Common myeloid progenitor, CD34-positive (primary cell): ENCODE measurements at places on chromosomes 2 and 18.
A peak's percentile ranks its signal among the peaks of the same experiment; 100 is the strongest.

DNA sequence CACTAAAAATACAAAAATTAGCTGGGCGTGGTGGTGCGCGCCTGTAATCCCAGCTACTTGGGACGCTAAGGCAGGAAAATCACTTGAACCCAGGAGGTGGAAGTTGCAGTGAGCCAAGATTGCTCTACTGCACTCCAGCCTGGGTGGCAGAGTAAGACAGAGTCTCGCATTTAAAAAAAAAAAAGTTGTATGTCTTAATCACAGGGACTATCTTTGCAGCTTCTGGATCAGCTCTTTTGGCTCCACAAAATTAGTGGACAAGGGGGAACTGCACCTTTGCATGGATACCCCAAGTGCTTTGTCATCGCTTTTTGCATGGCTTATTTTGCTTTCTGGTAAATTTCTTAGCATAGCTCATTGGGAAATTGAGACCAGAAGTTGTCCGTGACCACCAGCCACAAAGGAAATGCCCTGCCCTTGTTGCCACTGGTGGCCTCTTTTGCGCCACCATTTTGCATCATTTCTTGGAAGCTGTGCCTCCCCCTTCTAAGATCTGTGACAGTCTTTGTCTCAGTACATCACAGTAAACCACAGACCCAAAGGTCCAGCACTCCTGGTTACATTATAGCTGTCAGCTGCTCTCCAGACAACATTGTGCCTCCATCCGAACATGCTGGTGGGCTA, 43.9 kb upstream of the PCBP1 start:
- peak; percentile 60 for DNase-seq
- no peaks in the 10 kb centered on the region for H3K27me3 ChIP-seq
- peak overlapping the region; percentile 49 for H3K4me3 ChIP-seq
- H3K27ac ChIP-seq = no peak overlapping the region

DNA sequence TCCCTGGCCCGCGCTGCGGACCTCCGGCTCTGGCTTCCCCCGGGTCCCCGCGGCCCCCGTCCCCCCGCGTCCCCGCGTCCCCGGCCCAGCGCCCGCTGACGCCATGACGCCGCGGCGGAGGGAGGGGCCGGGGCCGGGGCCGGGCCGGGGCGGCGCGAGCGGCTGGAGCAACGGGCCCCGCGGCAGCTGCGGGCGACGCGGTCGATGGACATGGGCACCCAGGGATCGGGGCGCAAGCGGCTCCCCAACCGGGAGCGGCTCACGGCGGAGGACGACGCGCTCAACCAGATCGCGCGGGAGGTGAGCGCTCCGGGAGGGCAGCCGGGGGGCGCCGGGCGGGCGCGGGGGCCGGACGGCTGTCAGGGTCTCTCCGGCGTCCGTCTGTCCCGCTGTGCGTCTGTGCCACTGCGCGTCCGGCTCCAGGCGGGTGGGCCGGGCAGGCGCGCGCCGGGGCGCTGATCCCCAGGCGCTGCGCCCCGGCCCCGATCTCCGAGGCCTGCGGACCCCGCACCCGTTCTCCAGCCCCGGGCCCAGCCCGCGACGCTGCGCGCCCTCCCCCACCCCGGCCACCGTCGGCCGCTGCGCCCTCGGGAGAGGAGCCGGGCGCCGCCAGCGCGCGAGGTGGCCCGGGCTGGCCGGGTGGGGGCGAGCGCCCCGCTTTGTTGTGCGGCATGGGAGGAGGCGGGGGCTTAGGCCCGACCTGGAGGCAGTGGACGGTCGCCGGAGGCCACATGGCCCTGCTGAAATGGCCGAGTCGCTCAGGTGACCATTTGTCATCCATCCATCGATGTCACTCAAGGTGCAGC, at the start of gene LRRFIP1:
Gene LRRFIP1, plus strand, starts transcription at position 147 of the 806 bp plus-strand sequence. Its CDS starts 58 bp downstream, at position 205.
- H3K4me1 ChIP-seq = peaks cover 18% of the 10 kb centered on the region
- no peak within 1 kb of the TSS for H3K27ac ChIP-seq
- H3K36me3 ChIP-seq = no peaks in the 10 kb centered on the region
- no peak for DNase-seq

- no peak for DNase-seq
- H3K4me3 ChIP-seq = no peak overlapping the region
- no peaks in the 10 kb centered on the region for H3K36me3 ChIP-seq
- H3K4me1 ChIP-seq = peaks cover 7% of the 10 kb centered on the region
- no peak overlapping the region for H3K27ac ChIP-seq
- H3K27me3 ChIP-seq = no peaks in the 10 kb centered on the region
These were observed 96.1 kb upstream of the ZNF397 start for GRCh38 chr18:35144698-35145097.

- DNase-seq = no peak
- no peak overlapping the region for H3K4me3 ChIP-seq
- no peaks in the 10 kb centered on the region for H3K27me3 ChIP-seq
These were observed 1218.8 kb upstream of the LRRTM1 start for GRCh38 chr2:81523344-81523743.

DNA sequence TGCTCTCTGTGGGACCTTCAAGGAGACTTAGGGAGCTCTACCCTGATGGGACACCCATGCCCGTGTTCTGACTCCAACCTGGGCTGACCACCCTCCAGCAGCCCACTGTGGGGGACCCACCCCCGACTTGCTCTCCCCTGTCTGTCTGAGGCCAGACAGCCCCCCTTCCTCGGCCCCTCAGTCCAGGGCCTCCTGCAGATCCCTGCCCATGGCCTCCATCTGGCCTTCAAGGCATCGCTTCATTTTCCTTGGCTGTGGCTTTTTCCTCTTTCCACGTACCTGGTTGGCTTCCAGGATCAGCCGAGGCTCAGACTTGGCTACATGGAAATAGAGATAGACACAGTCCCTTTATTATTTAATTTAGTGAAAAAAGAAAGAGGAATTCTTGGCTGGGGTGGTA, 290.0 kb downstream of the CYP26B1 start:
- H3K27ac ChIP-seq = no peak overlapping the region
- no peak overlapping the region for H3K4me3 ChIP-seq
- peaks cover 10% of the 10 kb centered on the region for H3K27me3 ChIP-seq
- no peaks in the 10 kb centered on the region for H3K4me1 ChIP-seq

DNA sequence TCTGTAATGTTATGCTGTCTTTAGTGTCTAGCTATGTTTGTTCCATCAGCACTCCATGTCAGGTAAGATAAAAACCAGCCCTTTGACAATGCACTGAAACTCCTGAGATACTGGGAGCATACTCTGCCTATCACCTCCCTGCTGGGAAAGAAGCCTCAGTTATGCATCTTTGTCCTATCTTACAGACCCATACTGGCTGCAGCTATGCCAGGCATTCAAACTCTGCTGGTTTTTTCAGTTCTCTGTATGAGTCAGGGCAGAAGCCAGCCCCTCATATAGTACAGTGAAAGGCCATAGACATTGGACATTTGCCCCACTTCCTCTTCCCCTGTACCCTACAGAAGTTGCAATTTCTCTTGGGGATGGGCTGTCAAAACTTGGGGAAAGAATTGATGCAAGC, 181.1 kb upstream of the RGPD4 start:
- no peak overlapping the region for H3K4me3 ChIP-seq
- no peaks in the 10 kb centered on the region for H3K27me3 ChIP-seq
- DNase-seq = no peak
- H3K27ac ChIP-seq = no peak overlapping the region
- H3K4me1 ChIP-seq = no peaks in the 10 kb centered on the region

DNA sequence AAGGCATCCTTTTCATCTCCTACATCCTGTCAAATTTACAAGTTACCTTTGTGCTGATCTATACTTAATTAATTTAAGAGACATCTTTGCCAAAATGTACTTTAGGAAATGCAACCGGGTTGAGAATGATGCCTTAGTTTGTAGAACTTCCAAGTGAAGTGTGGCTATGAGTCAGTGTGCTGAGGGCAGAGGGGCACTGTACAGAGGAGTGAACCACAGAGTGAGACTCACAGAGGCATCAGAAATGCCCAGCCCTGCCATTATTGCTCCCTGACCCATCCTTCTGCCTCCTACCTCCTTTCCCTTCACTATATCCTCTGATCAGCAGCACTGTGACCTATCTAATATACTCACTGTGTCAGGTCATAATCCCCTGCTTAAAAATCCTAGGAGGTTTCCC, 320.1 kb downstream of the LRRTM1 start:
- DNase-seq = no peak
- no peaks in the 10 kb centered on the region for H3K4me1 ChIP-seq
- H3K27me3 ChIP-seq = peaks cover 10% of the 10 kb centered on the region
- H3K4me3 ChIP-seq = no peak overlapping the region
- no peak overlapping the region for H3K27ac ChIP-seq
- H3K36me3 ChIP-seq = no peaks in the 10 kb centered on the region

DNA sequence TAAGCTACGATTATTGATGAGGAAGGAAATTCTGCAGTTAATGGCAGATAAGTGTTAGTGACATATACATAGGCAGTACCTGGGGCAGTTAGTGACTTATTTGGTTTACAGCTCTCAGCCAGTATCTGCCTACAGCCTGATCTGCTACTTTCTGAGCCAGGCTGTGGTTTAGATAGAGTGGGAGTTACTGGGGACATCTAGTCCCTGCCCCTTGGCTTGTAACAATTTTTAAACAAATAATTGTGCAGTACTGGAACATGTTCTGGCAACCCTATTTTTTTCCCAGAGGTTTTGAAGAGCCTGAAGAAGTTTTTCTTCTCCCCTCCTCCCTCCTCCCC, 2.3 kb downstream of the KIF5C start:
- H3K4me3 ChIP-seq = no peak overlapping the region
- no peak overlapping the region for H3K27ac ChIP-seq
- peaks cover 26% of the 10 kb centered on the region for H3K27me3 ChIP-seq
- H3K4me1 ChIP-seq = peaks cover 17% of the 10 kb centered on the region
- no peaks in the 10 kb centered on the region for H3K36me3 ChIP-seq

GRCh38 chr2:113716291-113716690, 40.2 kb downstream of the SLC35F5 start:
- no peaks in the 10 kb centered on the region for H3K27me3 ChIP-seq
- H3K4me3 ChIP-seq = no peak overlapping the region
- H3K27ac ChIP-seq = no peak overlapping the region
- no peak for DNase-seq
- H3K4me1 ChIP-seq = no peaks in the 10 kb centered on the region

DNA sequence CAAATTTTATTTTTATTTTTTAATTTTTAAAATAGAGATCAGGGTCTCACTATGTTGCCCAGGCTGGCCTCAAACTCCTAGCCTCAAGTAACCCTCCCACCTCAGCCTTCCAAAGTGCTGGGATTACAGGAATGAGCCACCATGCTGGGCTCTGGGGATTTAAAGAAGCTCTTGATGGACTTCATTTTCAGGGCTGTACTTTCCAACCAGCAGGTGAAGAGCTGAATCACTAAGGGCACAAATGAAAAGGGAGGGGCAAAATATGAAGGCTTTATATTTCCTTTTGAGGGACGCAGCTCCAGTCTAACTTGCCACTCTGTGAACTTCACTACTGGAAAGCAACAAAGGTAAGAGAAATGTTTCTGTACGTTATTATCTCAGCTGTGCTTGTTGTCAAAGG, at the start of gene SERPINB11:
Gene SERPINB11, plus strand, starts transcription at position 301 of the 400 bp plus-strand sequence. CDS start 7,234 bp downstream, outside the sequence.
- no peaks in the 10 kb centered on the region for H3K4me1 ChIP-seq
- no peak within 1 kb of the TSS for H3K4me3 ChIP-seq
- H3K27ac ChIP-seq = no peak within 1 kb of the TSS
- peaks cover 2% of the 10 kb centered on the region for H3K27me3 ChIP-seq

- H3K27ac ChIP-seq = no peak overlapping the region
- H3K36me3 ChIP-seq = no peaks in the 10 kb centered on the region
- no peak overlapping the region for H3K4me3 ChIP-seq
- H3K4me1 ChIP-seq = no peaks in the 10 kb centered on the region
These were observed 117.8 kb downstream of the ATL2 start for GRCh38 chr2:38259311-38259710.

GRCh38 chr2:118237451-118237850, 149.2 kb downstream of the INSIG2 start:
- DNase-seq = no peak
- H3K27ac ChIP-seq = no peak overlapping the region
- peaks cover 2% of the 10 kb centered on the region for H3K27me3 ChIP-seq
- no peak overlapping the region for H3K4me3 ChIP-seq
- H3K36me3 ChIP-seq = no peaks in the 10 kb centered on the region

DNA sequence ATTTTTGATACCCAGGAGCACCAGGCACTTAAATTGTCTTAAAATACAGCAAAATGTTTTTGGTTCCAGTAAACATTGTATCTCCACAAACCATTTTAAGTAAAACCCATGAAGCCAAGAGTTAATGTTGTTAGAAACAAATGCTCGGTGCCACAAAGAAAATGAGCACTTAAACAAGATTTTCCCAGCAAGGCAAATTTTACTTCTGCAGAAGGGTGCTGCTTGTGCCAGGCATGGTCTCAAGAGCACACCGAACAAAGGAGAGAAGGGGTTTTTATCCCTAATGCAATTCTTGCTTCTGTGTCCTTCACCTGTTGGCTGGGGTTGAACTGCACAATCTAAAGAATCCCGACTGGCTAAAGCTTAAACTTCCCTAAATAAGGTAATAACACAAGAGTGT, 286.7 kb downstream of the ADCYAP1 start:
- DNase-seq = no peak
- no peak overlapping the region for H3K27ac ChIP-seq
- H3K36me3 ChIP-seq = no peaks in the 10 kb centered on the region
- no peak overlapping the region for H3K4me3 ChIP-seq

- no peaks in the 10 kb centered on the region for H3K4me1 ChIP-seq
- no peak overlapping the region for H3K27ac ChIP-seq
- no peaks in the 10 kb centered on the region for H3K27me3 ChIP-seq
- H3K36me3 ChIP-seq = no peaks in the 10 kb centered on the region
- H3K4me3 ChIP-seq = no peak overlapping the region
- no peak for DNase-seq
These were observed 73.7 kb upstream of the TGFA start for GRCh38 chr2:70627211-70627898.

DNA sequence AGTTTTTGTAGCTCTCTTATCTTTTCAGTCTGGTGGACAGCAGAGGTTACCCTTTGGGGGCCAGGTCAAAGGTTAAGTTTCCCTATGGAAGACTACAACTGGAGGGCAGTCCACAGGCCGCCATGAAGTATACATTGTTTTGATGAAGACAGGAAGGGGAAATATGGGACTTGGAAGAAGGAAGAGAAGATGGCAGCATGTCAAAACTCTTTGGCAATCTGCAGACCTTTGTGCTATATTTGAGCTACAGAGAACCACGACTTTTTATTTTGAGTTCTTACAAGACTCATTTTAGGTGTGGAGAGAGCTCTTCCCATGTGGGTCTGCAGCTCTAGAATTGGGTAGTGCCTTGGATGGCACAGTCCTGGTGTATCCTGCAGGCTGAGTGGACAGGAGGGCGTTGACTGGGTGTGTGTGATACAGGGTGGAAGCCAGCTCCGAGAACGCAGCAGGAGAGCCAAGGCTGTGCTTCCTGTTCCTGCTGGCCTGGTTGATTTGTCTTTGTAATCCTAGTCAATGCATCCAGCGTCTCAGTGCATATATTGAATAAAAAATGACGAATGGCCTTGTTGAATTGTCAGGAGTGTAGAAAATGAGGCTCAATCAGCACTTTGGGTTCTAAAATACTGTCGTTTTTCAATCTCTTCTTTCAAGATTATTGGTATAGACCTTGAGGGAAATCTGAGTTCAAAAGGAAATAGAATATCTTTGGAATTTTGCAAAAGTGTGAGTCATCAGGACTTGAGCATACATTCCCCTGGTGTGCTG, 11.5 kb downstream of the ITGA6 start:
- DNase-seq = no peak
- H3K27me3 ChIP-seq = no peaks in the 10 kb centered on the region
- H3K4me3 ChIP-seq = no peak overlapping the region
- H3K27ac ChIP-seq = no peak overlapping the region

- H3K4me3 ChIP-seq = no peak overlapping the region
- no peaks in the 10 kb centered on the region for H3K36me3 ChIP-seq
- DNase-seq = no peak
- H3K27ac ChIP-seq = no peak overlapping the region
- H3K27me3 ChIP-seq = no peaks in the 10 kb centered on the region
- H3K4me1 ChIP-seq = no peaks in the 10 kb centered on the region
These were observed 55.7 kb downstream of the INO80C start for GRCh38 chr18:35441857-35442595.
